MV-4-11 (cell line): ENCODE measurements at places on chromosomes 11 and 22.

- DNase-seq, result no peak
Measured at GRCh38 chr22:37639070-37639760, at the start of gene SH3BP1. Gene SH3BP1, plus strand, starts transcription at chr22:37639669. Its CDS starts 119 bp downstream, at chr22:37639788.

DNA sequence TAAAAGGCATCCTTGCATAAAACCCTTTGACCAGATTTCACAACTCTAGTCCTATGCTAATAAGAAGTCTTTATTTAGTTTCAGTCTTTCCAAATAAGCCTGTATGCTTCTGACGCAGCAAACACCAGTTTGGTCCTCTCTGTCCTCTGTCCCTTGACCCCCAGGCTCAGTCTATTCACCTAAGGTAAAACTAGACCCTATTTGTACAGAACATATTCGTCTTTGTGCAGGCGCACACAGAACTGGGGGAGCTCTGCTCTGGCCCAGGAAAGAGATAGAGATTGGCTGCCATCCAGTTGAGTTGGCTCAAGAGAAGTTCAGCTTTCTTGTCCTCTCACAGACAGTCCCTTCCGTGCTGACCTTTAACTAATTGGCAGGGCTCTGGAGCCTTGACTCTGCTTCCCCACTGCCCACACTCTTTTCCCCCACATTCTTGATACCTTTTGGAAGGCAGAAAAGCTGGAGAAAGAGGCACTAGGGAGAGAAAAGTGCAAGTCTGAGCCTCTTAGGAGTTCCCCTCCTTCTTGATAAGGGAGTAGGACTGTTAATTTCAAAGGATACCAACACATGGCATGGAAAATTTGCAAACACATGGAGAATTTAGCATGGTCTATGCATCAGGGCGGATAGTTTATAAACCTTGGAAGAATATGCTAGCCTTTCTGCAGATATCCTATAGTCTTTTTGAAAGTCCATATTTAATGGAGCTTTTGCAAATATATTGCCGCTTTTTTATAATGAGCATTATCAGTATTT is 21.2 kb upstream of the PSMA1 start:
- DNase-seq, result peak; percentile 62

DNA sequence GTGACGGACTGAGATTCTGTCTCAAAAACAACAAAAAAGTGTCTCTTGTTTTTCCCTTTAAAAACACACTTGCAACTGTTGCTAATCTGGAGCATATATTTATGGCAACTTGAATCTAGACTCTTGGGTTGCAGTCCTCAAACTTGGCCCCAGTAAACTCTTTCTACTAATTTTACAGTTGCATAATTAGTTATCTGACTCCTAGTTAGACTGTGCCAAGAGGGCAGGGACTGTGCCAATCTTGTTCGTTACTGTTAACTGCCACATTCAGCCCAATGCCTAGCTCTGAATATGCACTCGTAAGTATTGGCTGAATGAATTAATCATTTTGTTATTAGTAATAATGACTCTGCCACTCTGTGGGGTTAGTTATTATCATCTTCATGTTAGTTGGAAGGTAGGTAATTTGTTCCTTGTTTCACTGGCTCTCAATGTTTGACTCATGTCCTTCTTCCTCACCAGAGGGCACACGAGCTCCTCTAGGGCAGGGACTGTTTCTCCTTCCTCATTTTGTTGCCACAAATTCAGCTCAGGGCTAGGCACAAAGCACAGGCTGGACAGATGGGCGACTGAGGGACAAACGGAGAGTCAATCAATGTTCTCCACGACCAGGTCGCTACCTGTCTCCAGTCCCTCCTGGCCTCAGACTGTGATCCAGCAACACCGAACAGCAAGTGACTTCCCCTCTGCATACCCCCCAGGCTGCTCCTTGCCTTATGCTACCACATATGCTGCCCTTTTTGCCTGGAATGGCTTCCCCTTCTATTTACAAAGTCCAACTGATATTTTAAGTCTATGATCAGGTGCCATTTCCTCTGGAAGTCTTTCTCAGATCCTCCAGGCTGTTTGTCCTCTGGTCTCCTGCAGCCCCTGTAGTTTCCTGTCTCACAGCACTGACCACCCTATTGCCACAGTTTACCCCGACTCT is 9.0 kb downstream of the CLPB start:
- DNase-seq, result peak; percentile 75

- no peak for DNase-seq
Measured at GRCh38 chr22:24925586-24926427, 20.7 kb downstream of the LHFPL7 start.

DNA sequence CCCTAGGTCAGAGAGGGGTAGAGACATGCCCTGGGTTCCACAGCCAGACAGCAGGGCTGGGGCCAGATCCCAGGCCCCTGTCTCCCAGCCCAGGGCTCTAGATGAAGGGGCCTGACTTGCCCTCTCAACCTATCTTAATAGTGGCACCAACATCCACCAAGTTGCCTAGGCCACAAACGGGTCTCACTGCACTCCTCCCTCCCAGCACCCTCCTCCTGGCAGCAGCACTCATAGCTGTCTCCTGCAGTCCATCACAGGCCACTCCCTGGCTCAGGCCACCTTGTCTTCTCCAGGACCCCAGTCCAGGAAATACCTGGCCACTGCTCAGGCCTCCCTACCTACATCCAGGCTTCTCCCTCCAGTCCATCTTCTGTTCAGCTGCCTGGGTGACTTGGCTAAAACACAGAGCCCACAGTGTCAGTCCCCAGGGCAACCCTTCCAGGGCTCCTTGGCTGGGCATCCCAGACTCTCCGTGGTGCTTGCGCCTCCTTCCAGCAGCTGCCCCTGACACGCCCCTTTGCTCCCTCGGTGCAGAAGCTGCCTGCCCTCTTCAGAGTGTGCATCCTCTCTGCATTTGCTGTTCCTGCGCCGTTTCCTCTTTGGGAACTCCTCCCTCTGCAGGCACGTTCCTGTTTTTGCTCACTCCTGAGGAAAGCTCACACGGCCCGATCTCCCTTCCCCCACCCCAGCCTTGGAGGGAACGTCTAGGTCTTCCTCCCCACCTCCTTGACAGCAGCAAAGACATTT is 40.5 kb downstream of the LRRC32 start:
- DNase-seq, result peak; percentile 90

DNA sequence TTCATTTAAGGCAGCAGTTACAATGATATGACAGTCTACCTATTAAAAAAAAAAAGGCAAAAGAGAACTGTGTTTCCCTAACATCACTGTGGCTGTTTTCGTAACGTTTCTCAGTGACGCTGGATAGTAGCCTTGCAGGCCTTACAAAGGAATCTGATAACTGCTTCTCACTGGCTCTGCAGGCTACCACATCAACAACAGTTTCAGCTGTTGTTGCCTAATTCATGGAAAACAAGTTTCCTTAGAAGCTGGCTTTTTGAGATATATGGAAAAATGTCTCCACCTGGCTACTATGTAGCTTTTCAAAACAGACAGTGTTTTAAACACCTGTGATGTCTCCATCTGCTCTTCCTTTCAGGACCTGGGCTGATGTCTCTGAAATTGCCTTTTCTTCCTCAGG is 3.8 kb downstream of the OR51V1 start:
- no peak for DNase-seq

DNA sequence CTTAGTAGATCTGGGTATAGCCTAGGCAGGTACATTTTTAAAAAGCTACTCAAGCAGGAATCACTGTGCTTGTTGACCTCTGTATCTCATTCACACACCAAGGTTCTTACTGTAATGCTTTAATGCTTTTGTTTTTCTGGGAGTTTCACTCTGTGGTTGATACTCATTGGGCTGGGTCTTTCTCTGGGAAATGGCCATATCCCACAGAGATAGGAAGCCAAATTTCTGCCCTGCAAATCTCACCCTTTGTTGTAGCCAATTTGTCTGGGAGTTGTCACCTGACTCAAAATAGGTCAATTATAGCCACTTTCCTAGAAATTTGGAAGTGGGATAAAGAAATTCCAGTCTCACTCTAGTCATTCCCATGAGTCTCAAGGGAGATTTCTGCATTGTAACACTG is 195.8 kb upstream of the BDNF start:
- DNase-seq, result no peak

- DNase-seq, result peak; percentile 96
Measured at GRCh38 chr11:129323896-129324502, 51.6 kb upstream of the BARX2 start.

DNA sequence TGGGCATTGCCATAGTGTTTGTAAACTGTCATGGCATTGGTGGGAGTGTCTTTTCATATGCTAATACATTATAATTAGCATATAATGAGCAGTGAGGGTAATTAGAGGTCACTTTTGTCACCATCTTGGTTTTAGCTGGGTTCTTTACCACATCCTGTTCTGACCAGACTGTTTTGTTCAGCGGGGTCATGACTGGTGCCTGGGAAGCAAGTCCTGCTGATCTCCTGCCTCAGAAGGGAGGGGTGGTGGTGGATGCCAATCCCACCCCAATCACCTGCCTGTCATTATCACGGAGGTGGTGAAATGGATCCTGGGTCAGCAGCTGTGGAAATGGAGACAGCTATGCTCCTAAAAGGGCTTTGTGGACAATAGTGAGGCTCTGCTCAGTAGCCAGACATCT is 31.2 kb downstream of the IL18 start:
- peak; percentile 57 for DNase-seq

GRCh38 chr11:74084796-74085541 is 76.1 kb upstream of the UCP3 start:
- DNase-seq, result peak; percentile 1

GRCh38 chr11:83816572-83817187 is 530.5 kb upstream of the CCDC90B start:
- no peak for DNase-seq

GRCh38 chr11:58493676-58494075 is 14.2 kb downstream of the OR5B21 start:
- DNase-seq, result peak; percentile 31

DNA sequence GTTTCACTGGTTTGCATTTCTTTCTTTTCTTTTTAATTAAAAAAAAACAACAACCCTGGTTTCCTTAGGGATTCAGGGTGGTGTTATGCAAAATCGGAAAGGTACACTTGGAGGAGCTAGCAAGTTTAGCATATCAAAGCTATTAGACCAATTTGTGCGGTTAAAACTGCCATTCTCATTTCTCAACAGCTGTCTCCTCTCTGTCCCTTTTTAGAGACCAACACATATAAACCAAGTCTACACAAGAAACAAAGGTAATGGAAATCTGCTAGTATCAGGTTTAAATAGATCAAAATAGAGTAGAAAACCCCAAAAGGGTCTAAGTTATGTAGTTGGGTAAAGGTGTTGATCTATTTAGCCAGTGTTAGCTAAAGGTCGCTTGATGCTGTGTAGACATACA is 1.7 kb upstream of the SESN3 start:
- no peak for DNase-seq
